T1000 (cell line): ENCODE measurements at places on chromosomes 11 and 22.

GRCh38 chr11:32178692-32179091 is 87.8 kb downstream of the RCN1 start:
- no peak for DNase-seq

GRCh38 chr11:105899772-105900171 is 122.3 kb downstream of the MSANTD4 start:
- DNase-seq, result no peak

DNA sequence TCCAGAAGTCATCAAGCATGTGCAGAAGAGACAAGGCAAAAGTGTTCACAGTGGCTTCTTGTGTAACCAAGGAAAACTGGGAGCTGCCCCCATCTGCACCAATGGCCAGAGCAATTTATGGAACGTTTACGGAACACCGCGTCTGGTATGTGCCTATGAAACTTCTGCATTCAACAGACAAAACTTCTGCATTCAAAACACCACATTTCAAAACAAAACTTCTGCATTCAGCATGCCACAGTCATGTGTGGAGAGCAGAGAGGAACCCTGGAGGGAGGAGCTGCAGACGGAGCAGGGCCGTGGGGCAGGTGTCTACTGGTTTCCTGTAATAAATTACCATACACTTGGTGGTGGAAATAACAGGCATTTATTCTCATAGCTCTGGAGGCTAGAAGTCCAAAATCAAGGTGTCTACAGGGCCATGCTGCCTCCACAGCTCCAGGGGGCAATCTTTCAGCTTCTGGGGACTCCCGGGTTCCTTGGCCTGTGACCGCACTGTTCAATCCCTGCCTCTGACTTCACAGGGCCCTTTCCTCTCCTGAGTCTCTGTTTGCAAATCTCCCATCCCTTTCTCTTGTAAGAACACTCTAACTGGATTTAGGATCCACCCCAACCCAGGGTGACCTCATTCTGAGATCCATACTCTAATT is 32.2 kb downstream of the RPL3 start:
- no peak for DNase-seq

GRCh38 chr11:82355313-82355823 is 378.3 kb downstream of the FAM181B start:
- no peak for DNase-seq

GRCh38 chr22:27795696-27796517 is 5.6 kb downstream of the MN1 start:
- no peak for DNase-seq

- no peak for DNase-seq
Observed at GRCh38 chr22:21000207-21000986, 1.5 kb downstream of the THAP7 start.

GRCh38 chr22:36870250-36870649 is 9.4 kb downstream of the NCF4 start:
- DNase-seq, result no peak

DNA sequence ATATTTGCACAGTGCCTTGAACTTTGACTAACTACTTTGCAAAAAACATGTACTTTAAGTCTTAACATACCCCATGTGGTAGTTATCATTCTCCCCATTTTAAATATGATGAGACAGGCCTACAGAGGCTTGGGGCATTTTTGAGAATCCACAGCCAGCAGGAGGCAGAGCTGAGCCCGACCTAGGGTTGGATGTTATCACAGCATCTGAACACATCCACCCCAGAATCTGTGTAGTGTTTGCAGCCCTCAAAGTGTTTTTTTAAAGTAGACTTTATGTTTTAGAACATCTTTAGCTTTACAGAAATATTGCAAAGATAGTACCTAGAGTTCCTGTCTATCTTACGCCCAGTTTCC is 17.6 kb downstream of the OTOG start:
- DNase-seq, result no peak

DNA sequence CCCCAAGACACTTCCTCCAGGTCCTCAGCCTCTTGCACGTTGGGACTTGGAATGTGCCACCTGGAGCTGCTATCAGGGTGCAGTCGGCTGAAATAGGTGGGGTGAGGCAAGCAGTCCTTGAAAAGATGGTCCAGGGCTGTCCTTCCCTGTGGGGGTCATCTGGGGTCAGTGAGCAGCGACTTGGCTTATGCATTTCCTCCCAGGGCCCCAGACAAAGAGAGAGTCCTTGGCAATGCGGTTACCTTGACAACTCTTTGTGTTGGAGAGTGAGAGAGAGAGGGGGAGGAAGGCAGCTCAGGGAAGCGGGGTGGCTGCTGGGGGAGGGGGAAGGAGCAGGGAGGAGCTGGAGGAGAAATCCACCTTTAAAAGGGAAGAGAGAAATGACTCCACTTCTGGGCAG is 93.8 kb downstream of the MIAT start:
- no peak for DNase-seq

GRCh38 chr11:76604626-76605241 is 65.8 kb downstream of the LRRC32 start:
- no peak for DNase-seq

DNA sequence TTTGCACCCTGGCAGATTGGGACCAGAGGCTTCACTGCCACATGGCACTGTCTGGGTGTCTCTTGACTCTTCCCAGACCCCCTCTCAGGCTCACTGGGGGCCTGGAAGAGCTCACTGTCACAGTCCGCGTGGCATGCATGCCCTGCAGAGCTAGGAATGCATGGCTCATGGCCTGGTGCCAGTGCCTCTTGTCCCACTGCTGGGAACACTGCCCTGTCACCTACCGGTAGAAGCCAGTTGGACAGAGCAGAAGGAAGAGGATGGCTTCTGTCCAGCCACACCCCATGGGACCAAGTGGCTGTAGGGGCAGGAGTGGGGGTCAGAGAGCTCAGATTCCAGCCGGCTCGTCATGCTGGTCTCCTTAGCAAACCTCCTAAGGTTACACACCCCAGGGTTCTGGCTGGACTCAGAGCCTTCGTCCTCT is 29.7 kb downstream of the MB start:
- DNase-seq, result no peak

- no peak for DNase-seq
Observed at GRCh38 chr11:114166362-114166761, 106.9 kb downstream of the ZBTB16 start.

GRCh38 chr11:114132417-114132816 is 72.9 kb downstream of the ZBTB16 start:
- no peak for DNase-seq

DNA sequence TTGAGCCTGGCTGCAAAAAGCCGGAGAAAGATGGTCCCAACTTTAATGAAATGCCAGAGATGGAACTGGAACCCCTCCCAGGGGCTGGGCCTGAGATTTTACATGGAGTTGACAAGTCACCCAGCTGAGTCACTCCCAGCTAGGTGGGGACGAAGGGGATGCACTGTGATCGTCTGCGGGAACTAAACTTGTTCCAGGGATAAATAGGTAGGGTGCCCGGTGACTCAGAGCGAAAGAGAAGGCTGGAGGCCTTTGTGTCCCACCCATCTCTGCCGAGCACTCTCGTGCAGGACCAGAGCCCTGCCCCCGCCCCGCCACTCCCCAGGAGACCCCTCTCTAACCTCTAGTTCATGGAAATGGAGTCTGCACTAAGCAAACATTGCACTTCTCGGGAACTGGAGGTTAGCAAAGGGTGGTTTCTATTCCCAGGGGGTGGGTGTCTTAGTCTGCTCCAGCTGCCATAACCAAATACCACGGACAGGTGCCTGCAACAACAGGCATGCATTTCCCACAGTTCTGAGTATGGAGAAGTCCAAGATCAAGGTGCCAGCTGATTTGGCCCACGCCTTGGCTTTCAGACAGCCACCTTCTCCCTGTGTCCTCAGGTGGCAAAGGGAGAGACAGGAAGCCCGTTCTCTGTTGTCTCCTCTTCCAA is 60.7 kb upstream of the FADD start:
- no peak for DNase-seq

DNA sequence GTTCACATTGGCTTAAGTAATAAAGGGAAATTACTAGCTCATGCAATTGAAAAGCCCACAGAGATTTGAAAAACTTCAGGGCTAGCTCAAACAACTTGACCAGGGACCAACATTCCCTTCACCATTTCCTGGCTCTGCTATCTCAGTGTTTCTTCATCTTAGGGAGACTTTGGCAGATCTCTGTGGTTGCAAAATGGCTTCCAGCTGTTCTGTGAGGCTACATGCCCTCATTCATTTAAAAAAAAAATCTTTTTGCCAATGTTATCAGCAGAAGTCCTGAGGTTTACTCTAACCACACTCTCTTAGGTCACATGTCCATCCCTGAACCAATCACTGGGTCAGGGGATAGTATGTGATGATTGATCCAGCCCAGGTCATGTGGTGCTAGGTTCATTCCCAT is 13.9 kb upstream of the RASSF10 start:
- no peak for DNase-seq

DNA sequence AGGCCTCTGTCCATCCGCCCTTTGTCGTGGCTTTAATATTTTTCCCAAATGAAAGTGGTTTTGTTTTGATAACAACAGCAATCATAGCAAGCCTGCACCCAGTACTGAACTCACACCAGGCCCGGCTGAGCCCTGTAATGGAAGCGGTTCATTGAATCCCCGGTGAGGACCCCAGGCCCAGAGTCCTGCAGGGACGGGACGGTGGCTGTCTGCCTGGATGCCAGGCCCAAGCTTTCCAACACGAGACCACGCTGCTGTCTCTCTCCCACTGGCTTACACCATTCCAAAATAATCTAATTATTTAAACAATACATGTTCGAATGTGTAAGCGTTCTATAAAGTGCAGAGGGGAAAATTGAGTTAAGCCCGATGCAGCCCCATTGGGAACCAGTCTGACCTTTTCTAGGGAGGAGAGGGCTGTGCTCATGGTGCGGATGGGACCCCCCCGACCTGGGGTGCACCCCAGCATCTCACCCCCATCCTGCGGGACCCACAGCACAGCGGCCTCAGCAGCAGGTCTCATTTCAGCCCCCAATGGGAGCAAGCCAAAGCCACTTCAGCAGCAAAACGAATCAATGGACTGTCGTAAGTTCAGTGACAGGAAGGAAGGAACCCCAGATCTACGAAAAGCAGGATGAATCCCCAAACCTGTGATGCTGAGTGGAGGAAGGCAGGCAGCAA is 1046.9 kb downstream of the BRD1 start:
- no peak for DNase-seq

DNA sequence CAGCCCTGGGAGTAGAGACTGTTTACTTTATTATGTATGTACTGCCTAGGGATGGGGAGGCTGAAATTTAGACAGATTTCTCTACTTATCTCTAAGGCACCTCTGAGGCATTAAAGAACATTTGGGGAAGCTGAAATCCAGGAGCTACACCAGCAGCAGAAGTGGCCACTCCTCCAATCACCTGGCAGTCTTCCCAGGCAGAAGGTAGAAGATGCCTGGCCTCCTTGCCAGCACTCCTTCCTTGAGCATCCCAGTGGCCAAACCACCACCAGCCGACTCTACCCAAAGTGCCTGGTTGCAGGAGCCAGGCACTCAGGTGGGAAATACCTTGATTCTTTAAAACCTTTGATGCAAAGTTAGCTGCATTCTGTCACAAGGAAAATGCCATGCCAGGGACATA is 1.9 kb upstream of the FAT3 start:
- DNase-seq, result no peak

DNA sequence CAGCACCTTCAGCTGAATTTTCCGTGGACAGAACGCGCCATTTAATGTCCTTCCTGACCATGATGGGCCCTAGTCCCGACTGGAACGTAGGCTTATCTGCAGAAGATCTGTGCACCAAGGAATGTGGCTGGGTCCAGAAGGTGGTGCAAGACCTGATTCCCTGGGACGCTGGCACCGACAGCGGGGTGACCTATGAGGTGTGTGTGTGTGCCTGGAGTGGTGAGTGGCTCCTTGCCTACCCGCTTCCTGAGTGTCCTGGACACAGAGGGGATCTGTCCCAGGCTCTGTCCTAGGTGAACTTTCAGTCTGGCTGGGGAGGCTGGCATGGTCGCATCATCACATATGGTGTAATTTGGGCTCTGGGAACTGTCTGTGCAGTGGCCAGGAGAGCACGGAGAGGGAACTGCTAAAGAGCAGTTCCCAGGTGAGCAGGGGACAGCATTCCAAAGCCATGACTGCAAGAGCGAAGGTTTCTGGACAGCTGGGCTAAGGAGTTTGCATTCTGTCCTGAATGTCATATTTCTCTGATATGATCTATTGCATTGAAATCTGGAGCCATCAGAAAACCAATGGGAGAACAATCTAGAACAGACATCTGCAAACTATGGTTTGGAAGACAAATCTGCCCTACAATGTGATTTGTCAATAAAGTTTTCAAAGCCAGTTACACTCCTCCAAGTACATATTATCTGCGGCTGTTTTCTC is 104.3 kb downstream of the RRAS2 start:
- no peak for DNase-seq

DNA sequence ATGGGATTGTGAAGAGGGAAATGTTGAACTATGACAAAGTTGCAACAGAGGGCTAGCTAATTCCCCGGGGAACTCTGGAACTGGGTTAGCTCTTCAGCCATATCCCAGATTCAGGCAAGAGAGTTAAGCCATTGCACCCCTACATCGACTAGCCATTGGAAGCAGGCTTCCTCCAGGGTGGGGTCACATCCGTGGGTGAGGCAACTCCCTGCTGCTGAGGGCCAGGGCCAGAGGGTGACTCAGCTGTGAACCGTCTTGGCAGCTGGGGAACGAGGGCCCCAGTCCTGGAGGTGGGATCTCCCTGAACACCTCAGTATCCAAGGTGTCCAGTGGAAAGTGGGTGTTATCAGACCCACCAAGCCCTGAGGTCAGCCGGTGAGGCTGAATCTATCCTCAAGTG is 41.1 kb downstream of the RPS6KA4 start:
- DNase-seq, result no peak

- DNase-seq, result no peak
Observed at GRCh38 chr11:113615098-113615497, 91.0 kb downstream of the TMPRSS5 start.

DNA sequence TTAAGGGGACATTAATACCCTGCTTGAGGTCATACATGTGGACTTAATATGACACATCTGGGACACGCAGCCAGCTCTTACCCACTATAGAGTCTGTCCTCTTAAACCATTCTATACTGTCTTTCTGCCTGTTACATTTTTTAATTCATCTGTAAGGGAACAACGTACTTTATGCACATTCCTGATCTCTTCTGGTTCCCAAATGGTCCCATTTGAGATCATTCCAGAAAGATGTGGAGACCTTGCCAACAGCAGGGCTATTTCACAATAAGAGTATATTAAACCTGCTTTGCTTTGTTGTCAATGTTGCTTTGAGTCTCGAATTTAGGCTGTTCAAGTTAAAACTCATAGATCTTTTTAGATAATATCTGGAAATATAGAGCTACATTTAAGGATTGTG is 332.2 kb upstream of the RAG2 start:
- no peak for DNase-seq

DNA sequence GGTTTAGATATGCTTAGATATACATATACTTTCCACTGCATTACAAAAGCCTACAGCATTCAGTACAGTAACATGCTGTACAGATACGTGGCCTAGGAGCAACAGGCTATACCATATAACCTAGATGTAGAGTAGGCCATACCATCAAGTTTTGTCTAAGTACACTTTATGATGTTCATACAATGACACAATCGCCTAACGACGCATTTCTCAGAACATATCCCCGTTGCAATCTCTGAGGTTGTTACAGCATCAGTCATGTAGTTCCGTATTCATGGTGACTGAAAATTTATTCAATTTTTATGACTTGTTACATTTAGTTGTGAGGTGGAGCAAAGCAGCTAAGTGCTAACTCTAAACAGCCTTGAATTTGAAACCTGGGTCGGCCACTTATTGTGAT is 6.7 kb downstream of the ZBTB44 start:
- DNase-seq, result no peak

GRCh38 chr11:128497061-128497775 is 90.1 kb downstream of the ETS1 start:
- DNase-seq, result peak; percentile 72
